ENCODE measurements at places on chromosomes 5 and 9.

GRCh38 chr5:57858905-57859304 is 376.3 kb upstream of the ACTBL2 start:
- DNase-seq = no peak

GRCh38 chr5:160452795-160453194 is 31.1 kb downstream of the PTTG1 start:
- DNase-seq = no peak

GRCh38 chr9:116345817-116346216 is 192.2 kb downstream of the PAPPA start:
- DNase-seq = no peak

DNA sequence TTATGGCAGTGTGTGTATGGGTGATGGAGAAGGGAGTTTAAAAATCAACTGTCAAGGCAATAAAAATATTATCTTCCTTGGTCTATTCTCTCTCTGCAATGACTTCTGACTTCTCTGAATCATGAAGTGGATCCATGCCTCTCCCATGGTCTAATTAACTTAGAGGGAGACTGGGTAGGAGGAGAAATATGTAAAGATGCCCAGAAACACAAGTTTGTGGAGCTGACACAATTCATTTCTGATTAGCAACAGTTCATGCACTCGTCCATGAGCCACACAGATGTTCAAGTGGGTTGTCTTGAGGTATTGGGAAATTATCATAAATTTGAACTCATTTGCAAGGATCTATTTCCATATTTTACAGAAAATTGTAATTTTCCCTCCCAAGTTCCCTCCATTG is 38.1 kb downstream of the INSYN2B start:
- DNase-seq = no peak

- no peak for DNase-seq
Observed at GRCh38 chr9:125989090-125989501, 241.9 kb downstream of the PBX3 start.

DNA sequence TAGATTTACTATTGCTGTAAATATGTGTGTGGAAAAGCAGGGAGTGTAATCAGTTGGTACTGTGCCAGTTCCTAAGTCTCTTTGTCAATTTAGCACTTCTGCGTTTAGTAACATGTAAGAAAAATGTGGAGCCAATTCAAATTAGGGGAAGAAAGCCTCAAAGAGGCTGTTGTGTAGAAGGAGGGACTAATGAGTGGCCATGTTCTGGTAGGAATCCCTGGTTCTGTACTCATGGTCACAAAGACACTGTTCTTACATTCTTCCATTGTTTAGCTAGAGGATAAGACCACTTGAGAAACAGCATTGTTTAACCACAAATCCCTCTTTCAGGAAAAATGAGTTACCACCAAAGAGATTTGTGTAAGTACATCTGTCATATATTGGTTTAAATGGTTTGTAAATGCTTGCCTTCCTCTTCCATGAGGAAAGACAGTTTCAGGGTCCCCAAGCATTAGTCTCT is 14.9 kb downstream of the ARHGEF28 start:
- no peak for DNase-seq

Data from coronary artery (tissue), 2 donors.